ENCODE measurements at places on chromosomes 12 and 14.

DNA sequence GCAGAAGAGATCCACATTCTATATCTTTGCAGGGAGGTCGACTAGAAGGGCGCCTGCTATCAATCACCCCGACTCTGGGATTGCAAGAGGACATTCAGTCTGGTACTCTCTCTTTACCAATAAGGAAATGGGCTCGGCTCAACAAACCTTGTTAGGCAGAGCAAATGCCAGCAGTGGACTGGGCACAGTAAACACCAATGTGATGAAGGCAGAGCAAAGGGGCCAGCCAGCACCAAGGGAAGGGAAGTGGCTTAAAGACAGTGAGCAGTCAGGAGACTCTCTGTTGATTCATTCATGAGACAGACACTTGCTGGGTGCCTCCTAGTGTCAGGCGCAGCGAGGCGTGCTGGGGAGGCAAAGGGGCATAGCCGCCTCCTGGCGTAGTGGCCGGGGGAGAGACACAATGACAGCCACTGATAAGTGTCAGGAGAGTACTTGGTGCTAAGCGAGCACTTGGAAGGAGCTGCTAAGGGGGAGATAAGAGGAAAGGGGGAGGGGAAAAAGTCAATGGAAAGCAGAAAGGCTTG lies 34.1 kb downstream of the TMCC3 start:
- no peak overlapping the region for H3K27ac ChIP-seq
- H3K27me3 ChIP-seq = no peaks in the 10 kb centered on the region
- no peak overlapping the region for H3K4me3 ChIP-seq

GRCh38 chr12:92574051-92574783 lies 128.6 kb upstream of the PLEKHG7 start:
- no peaks in the 10 kb centered on the region for H3K36me3 ChIP-seq
- no peak for DNase-seq
- no peak overlapping the region for H3K27ac ChIP-seq
- no peak overlapping the region for H3K4me3 ChIP-seq

DNA sequence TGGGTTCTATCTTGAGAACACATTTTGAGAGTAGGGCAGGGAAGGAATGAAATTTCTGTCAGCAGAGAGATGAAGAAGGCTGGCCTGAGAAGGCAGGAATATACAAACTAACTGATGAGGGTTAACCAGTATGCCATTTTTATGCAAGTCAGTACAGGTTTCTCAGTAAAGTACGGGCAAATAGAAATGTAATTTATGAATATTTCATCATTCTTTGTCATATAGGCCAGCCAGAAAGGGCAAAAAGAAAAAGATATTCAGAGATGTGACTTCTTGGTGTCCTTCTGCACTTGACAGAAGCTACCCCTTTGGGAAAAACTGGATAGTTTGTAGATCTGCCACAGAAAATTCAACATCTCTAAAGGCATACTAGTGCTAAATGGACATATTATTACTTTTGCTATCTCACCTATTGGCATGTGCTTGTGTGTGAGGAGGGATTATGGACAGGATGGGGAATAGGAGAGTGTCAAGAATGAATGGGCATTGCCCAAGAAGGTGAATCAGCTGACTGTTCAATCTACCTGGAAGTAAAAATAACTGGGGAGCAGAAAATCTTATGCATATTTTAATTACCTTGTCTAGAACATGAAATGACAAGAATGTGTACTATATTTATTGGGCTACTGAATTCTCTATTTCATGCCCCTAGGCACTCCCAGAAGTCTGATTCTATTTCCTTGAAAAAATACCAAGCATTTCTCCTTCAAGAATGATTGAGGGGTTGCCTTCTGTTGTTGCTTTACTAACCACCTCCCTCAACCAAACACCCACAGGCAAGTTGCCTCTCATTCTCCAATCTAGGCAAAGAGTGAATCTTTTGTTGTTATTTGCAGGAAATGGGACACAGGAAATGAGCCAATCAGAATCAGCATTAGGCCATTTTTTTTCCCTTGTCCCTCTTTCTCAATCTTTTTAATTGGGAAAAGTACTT lies 175.1 kb upstream of the SLC38A2 start:
- no peaks in the 10 kb centered on the region for H3K36me3 ChIP-seq
- no peak overlapping the region for H3K4me3 ChIP-seq
- no peaks in the 10 kb centered on the region for H3K27me3 ChIP-seq
- DNase-seq = no peak
- no peaks in the 10 kb centered on the region for H3K4me1 ChIP-seq

- no peak overlapping the region for H3K27ac ChIP-seq
- DNase-seq = no peak
- H3K4me3 ChIP-seq = no peak overlapping the region
Observed at GRCh38 chr12:80815351-80815750, 98.6 kb downstream of the MYF5 start.

DNA sequence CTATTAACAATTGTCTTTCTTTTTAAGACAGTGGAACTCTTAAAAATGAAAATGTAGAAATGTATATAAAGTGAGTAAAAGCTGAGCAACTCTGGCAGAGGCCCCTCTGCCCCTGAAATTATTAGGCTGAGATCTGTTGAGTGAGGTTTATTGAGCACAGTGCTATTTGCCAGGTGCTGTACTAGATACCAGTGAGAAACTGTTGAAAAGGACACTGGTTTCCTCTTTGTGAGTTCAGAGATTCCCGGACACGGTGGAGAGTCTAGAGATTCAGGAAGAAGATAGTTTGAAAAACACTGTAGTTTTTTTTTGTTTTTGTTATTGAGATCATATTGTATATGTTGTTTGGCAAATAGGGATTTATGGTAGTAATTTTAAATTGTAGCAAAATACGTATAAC lies 11.2 kb downstream of the ACVR1B start:
- H3K27me3 ChIP-seq = no peaks in the 10 kb centered on the region
- no peak overlapping the region for H3K4me3 ChIP-seq
- no peak overlapping the region for H3K27ac ChIP-seq

GRCh38 chr14:55005071-55005470 lies 21.8 kb downstream of the WDHD1 start:
- H3K4me3 ChIP-seq = no peak overlapping the region
- H3K27me3 ChIP-seq = no peaks in the 10 kb centered on the region
- H3K27ac ChIP-seq = no peak overlapping the region
- no peak for DNase-seq
- H3K36me3 ChIP-seq = no peaks in the 10 kb centered on the region
- no peaks in the 10 kb centered on the region for H3K4me1 ChIP-seq

GRCh38 chr12:2016862-2017545 lies 12.7 kb upstream of the DCP1B start:
- H3K4me1 ChIP-seq = no peaks in the 10 kb centered on the region
- no peak for DNase-seq
- H3K27ac ChIP-seq = no peak overlapping the region
- no peak overlapping the region for H3K4me3 ChIP-seq
- no peaks in the 10 kb centered on the region for H3K36me3 ChIP-seq

DNA sequence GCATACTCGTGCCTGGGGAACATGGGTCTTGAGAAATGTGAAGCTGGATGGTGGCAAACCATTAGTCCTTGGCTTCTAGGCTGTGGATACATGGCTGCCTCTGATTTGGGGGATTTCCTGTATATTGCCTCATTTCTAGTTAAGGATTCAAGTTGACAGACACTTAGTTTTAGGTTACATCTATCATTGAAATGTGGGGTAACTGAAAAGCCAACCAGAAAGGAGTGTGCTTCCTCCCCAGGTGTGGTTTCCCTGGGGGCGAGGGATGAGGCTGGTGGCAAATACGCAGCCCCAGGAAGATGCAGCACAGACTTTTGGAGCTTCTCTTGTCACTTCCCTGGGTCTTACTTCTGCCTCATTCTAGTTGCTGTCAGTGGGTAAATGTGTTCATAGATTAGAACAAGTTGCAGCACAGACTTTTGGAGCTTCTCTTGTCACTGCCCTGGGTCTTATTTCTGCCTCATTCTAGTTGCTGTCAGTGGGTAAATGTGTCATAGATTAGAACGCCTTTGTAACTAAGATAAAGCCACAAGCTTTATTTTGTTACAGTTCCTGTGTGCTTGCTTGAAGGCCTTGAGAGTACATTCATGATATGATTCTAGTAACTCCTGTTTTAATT lies 85.1 kb downstream of the BORCS5 start:
- H3K4me3 ChIP-seq = no peak overlapping the region
- DNase-seq = no peak
- no peaks in the 10 kb centered on the region for H3K36me3 ChIP-seq
- H3K27ac ChIP-seq = peak overlapping the region; percentile 87

DNA sequence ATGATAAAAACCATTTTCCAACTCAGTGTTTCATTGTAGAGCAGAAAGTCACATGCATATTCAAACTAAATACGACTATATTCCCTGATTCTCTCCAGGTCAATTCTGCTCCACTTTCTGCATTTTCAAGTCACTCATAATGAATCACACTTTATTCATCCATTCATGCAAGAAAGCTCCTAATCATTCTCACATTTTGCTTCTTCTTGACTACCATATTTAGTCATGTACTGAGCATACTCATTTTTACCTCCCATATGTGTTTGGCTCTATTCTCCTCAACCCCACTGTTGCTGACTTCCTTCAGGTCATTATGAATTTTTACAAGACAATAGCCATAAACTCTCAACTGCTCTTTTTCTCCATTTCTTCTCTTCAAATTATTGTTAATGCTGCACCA lies 43.4 kb upstream of the PIK3C2G start:
- H3K36me3 ChIP-seq = no peaks in the 10 kb centered on the region
- no peak overlapping the region for H3K4me3 ChIP-seq
- H3K27me3 ChIP-seq = no peaks in the 10 kb centered on the region
- no peak for DNase-seq

Measured in ascending aorta (tissue), 2 donors.